ENCODE measurements at places on chromosomes 7 and 10.

- H3K27ac ChIP-seq: no peak overlapping the region
- no peak for DNase-seq
- H3K36me3 ChIP-seq: no peaks in the 10 kb centered on the region
- H3K4me1 ChIP-seq: peaks cover 42% of the 10 kb centered on the region
- peaks cover 4% of the 10 kb centered on the region for H3K27me3 ChIP-seq
- no peak overlapping the region for H3K4me3 ChIP-seq
These were observed 3.2 kb downstream of the MMS19 start for GRCh38 chr10:97494863-97495506.

DNA sequence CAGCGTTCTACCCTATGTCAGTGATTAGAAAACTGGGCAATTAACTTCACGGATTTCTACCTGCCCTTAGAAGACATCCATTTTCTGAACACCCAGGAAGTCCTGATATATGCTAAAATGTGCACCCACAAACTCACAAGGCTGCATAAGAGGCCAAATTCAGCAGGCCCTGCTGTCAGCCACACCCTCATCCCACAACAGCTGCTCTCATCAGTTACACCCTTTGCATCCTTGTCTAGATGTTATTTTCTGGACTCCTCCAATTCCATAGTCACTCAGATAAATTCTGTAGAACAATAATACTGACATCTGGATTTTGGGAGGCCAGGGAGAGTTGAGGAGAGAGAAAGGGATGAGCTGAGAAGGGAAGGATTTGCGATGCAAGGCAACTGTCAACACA, 208.9 kb downstream of the TAX1BP1 start:
- H3K27ac ChIP-seq: no peak overlapping the region
- DNase-seq: no peak
- no peak overlapping the region for H3K4me3 ChIP-seq
- no peaks in the 10 kb centered on the region for H3K27me3 ChIP-seq
- H3K4me1 ChIP-seq: peaks cover 6% of the 10 kb centered on the region

- H3K27me3 ChIP-seq: no peaks in the 10 kb centered on the region
- no peak for DNase-seq
- H3K36me3 ChIP-seq: peaks cover 4% of the 10 kb centered on the region
- H3K4me1 ChIP-seq: no peaks in the 10 kb centered on the region
- no peak overlapping the region for H3K4me3 ChIP-seq
These were observed 22.3 kb downstream of the CHST12 start for GRCh38 chr7:2425749-2426148.

- no peaks in the 10 kb centered on the region for H3K27me3 ChIP-seq
- no peak overlapping the region for H3K27ac ChIP-seq
- peaks cover 10% of the 10 kb centered on the region for H3K4me1 ChIP-seq
These were observed 4.4 kb downstream of the BICC1 start for GRCh38 chr10:58517081-58517480.

DNA sequence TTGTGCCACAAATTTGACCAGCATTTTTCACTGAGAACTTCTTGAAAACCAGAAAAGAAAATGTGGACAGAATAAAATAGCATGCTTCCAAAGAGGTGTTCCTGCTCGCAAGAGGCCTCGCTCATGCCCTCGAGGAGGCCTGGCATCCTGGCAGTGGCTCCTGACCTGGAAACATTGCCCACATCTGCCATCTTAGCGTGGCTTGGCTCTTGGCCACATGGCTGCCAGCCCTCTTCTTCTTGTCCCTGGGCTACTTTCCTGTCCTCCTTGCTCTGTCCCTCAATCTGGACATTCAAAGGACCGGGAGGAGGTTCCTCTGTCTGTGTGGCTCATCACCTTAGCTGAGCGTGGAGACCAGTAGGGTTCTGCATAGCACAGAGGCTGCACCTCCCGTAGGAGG, 131.6 kb upstream of the TMEM72 start:
- H3K4me3 ChIP-seq: no peak overlapping the region
- no peaks in the 10 kb centered on the region for H3K36me3 ChIP-seq
- no peak overlapping the region for H3K27ac ChIP-seq
- no peak for DNase-seq

GRCh38 chr7:116153050-116153449, 57.3 kb upstream of the TES start:
- no peaks in the 10 kb centered on the region for H3K4me1 ChIP-seq
- no peak overlapping the region for H3K27ac ChIP-seq
- no peaks in the 10 kb centered on the region for H3K36me3 ChIP-seq
- no peak for DNase-seq
- H3K27me3 ChIP-seq: no peaks in the 10 kb centered on the region

DNA sequence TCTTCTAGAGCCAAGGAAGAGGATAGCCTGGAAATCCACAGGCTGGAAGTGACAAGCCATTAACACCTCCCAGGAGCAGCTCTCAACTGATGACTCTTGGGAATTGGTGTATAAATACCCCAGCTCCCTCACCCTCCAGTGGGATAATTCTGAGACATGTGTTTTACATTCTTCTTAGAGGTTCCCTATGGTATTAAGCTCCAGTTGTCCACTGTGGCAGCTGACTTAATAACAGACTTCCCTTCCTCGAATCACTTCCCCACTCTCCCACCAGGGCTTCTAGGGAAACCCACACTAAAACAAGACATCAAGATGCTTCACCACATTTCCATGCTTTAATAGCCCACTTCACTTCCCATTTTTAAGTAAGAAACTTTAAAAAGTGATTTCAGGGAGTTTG, 47.2 kb downstream of the FAM107B start:
- no peaks in the 10 kb centered on the region for H3K27me3 ChIP-seq
- no peaks in the 10 kb centered on the region for H3K4me1 ChIP-seq
- H3K27ac ChIP-seq: no peak overlapping the region
- DNase-seq: no peak
- no peak overlapping the region for H3K4me3 ChIP-seq

DNA sequence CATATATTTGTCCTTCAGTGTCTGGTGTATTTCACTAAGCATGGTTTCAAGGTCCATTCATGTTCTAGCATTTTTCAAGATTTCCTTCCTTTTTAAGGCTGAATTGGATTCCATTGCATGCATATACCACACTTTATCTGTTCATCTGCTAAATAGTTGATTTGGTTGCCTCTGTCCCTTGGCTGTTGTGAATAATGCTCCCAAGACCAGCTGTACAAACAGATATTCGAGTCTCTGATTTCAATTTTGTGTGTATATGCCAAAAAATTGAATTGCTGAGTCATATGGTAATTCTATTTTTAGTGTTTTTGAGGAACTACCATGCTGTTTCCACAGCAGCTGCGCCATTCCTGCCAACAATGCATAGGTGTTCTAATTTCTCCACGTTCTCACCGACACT, 216.4 kb downstream of the NRG3 start:
- H3K27ac ChIP-seq: no peak overlapping the region
- H3K4me3 ChIP-seq: no peak overlapping the region
- no peaks in the 10 kb centered on the region for H3K4me1 ChIP-seq

GRCh38 chr7:36946401-36946739, 222.1 kb upstream of the AOAH start:
- no peaks in the 10 kb centered on the region for H3K36me3 ChIP-seq
- H3K4me3 ChIP-seq: no peak overlapping the region
- peaks cover 4% of the 10 kb centered on the region for H3K4me1 ChIP-seq
- DNase-seq: no peak
- no peak overlapping the region for H3K27ac ChIP-seq

- no peak overlapping the region for H3K4me3 ChIP-seq
- H3K27ac ChIP-seq: no peak overlapping the region
- peaks cover 4% of the 10 kb centered on the region for H3K36me3 ChIP-seq
- no peak for DNase-seq
These were observed 2.0 kb downstream of the MASTL start for GRCh38 chr10:27157150-27157549.

GRCh38 chr7:20894806-20895205, 108.1 kb upstream of the SP8 start:
- H3K36me3 ChIP-seq: no peaks in the 10 kb centered on the region
- H3K4me3 ChIP-seq: no peak overlapping the region
- H3K4me1 ChIP-seq: no peaks in the 10 kb centered on the region
- no peaks in the 10 kb centered on the region for H3K27me3 ChIP-seq

GRCh38 chr10:118790058-118790457, 35.3 kb upstream of the CACUL1 start:
- H3K4me1 ChIP-seq: no peaks in the 10 kb centered on the region
- no peaks in the 10 kb centered on the region for H3K27me3 ChIP-seq
- no peaks in the 10 kb centered on the region for H3K36me3 ChIP-seq
- DNase-seq: no peak

- peaks cover 60% of the 10 kb centered on the region for H3K36me3 ChIP-seq
- H3K4me1 ChIP-seq: peaks cover 35% of the 10 kb centered on the region
- no peak for DNase-seq
- no peak overlapping the region for H3K27ac ChIP-seq
- no peaks in the 10 kb centered on the region for H3K27me3 ChIP-seq
These were observed 4.7 kb downstream of the TMEM120A start for GRCh38 chr7:75989500-75990388.

DNA sequence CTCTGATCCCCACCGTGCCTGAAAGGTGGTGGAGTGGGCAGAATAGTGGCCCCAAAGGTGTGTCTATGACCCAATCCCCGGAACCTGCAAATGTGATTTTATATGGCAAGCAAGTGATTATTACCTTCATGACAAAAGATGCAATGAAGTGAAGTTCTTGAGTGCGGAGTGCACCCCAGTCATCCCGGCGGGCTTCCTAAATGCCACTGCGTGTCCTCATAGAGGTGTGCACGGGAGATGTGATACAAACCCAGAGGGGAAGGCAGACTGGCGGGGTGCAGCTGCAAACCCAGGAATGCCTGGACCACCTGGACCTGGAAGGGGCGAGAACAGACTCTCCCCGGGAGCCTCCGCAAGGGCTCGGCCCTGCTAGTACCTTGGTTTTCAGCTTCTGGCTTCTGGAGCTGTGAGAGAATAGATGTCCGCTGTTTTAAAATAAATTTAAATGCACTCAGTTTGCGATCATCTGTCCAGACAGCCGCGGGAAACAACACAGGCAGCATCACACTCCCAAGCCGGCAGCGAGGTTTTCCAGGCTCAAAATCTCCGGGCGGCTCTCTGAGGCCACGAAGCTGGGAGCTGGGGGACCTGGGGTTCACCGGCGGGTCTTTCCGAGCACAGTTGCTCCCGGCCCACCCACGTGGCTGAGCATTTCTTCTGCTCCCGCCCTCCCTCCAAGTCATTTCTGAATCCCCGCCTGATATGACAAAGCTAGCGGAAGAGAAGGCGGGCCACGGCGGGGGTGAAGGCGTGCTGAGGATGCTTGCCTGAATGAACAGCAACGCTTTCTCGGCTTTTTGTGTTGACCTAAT, 50.4 kb upstream of the EBF3 start:
- H3K4me3 ChIP-seq: no peak overlapping the region
- no peak for DNase-seq
- no peak overlapping the region for H3K27ac ChIP-seq
- peaks cover 14% of the 10 kb centered on the region for H3K4me1 ChIP-seq
- H3K27me3 ChIP-seq: no peaks in the 10 kb centered on the region

- no peak for DNase-seq
- peaks cover 3% of the 10 kb centered on the region for H3K36me3 ChIP-seq
- no peaks in the 10 kb centered on the region for H3K27me3 ChIP-seq
- H3K4me1 ChIP-seq: no peaks in the 10 kb centered on the region
- no peak overlapping the region for H3K4me3 ChIP-seq
- H3K27ac ChIP-seq: no peak overlapping the region
These were observed 427.6 kb downstream of the THSD7A start for GRCh38 chr7:11404355-11404754.

GRCh38 chr10:129404091-129404490, 63.0 kb upstream of the MGMT start:
- no peaks in the 10 kb centered on the region for H3K36me3 ChIP-seq
- no peak for DNase-seq
- no peaks in the 10 kb centered on the region for H3K4me1 ChIP-seq
- no peaks in the 10 kb centered on the region for H3K27me3 ChIP-seq
- no peak overlapping the region for H3K4me3 ChIP-seq

- H3K4me3 ChIP-seq: no peak overlapping the region
- no peak for DNase-seq
- H3K36me3 ChIP-seq: peaks cover 42% of the 10 kb centered on the region
- H3K27ac ChIP-seq: no peak overlapping the region
These were observed 444.5 kb upstream of the FOXK1 start for GRCh38 chr7:4237296-4238235.

- H3K4me1 ChIP-seq: no peaks in the 10 kb centered on the region
- no peak for DNase-seq
- no peak overlapping the region for H3K27ac ChIP-seq
- H3K27me3 ChIP-seq: no peaks in the 10 kb centered on the region
These were observed 39.6 kb downstream of the CLEC2L start for GRCh38 chr7:139562961-139563565.

- H3K4me1 ChIP-seq: no peaks in the 10 kb centered on the region
- H3K4me3 ChIP-seq: no peak overlapping the region
- no peak overlapping the region for H3K27ac ChIP-seq
- no peaks in the 10 kb centered on the region for H3K36me3 ChIP-seq
These were observed 184.2 kb downstream of the EMX2 start for GRCh38 chr10:117726596-117727295.

DNA sequence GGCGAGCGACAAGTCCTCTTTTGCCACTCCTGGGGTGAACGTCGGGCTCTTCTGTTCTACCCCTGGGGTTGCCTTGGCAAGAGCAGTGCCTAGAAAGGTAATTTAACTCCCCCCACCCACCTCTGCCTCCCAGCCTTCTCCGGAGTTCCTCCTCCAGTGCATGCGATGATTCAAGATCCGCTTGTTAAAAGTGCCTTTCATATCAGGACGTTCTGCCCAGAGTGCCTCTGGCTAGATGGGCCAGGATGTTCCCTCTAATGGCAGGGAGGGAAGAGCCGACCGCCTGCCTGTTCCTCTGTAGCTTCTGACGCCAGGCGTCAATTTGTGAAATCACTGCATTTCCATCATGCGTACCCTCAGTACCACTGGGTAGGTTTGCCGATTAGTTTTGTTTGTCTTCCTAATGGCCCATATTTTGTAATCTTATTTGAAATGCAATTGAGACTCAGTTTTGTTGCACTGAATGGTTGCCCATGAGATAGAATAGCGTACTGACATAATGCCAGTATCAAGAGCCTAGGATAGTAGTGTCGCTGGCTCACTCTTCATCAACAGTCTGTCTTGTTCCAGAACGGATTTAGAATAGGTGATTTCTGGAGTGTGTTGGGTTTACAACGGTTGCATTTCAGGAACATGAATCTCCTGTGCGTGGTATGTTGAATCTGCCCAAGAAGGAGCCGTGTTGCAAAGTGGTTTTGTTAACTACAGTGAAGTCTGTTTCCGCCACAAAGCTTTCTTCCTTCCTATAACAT, 13.5 kb downstream of the ECHDC3 start:
- DNase-seq: no peak
- no peaks in the 10 kb centered on the region for H3K27me3 ChIP-seq
- peaks cover 10% of the 10 kb centered on the region for H3K4me1 ChIP-seq
- no peak overlapping the region for H3K27ac ChIP-seq

GRCh38 chr7:128915841-128916642, 5.5 kb upstream of the KCP start:
- peaks cover 54% of the 10 kb centered on the region for H3K27me3 ChIP-seq
- H3K4me1 ChIP-seq: peaks cover 20% of the 10 kb centered on the region
- H3K27ac ChIP-seq: no peak overlapping the region
- peak overlapping the region; percentile 16 for H3K4me3 ChIP-seq

- H3K27ac ChIP-seq: no peak overlapping the region
- H3K4me3 ChIP-seq: no peak overlapping the region
- no peak for DNase-seq
- peaks cover 10% of the 10 kb centered on the region for H3K4me1 ChIP-seq
- H3K36me3 ChIP-seq: peaks cover 3% of the 10 kb centered on the region
These were observed 75.9 kb downstream of the SORBS1 start for GRCh38 chr10:95485056-95485844.
